Activated naive CD8-positive, alpha-beta T cell treated with anti-CD3 and anti-CD28 coated beads, Interleukin-2, amount 10 ng/mL, durations not matched to agents 7 days and 5 days (primary cell): ENCODE measurements at places on chromosomes 4 and X. TPM values are rescaled to one million over a fixed set of nuclear protein-coding genes. Genes with fewer than 3 reads are reported as not detected.

The ADGRG4 gene
- total RNA-seq, result not detected

The S100P gene
- 1.5 TPM for total RNA-seq

The VCX gene
- total RNA-seq, result not detected

The GRK4 gene
- 3.4 TPM for total RNA-seq

DNA sequence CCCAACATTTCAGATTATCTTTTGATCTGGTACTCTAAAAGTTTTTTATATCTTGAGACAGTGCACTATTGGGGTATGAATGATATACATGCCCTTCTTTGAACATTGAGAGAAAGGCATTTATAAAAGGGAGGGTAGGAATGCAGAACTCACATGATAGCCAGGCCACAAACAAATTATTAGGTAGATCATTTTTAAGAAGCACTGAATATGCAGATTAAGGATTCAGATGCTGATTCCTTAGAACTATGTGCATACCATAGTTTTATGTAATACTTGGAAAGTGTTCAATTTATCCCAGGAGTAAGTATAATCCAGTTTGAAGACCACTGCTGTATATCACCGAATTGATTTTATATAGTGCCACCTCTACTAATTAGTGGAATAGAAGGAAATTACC, 18.6 kb downstream of the CEP135 start:
- no peak overlapping the region for H3K4me3 ChIP-seq
- H3K27ac ChIP-seq, result no peak overlapping the region

GRCh38 chr4:36358173-36358572, 76.8 kb downstream of the DTHD1 start:
- H3K27ac ChIP-seq, result no peak overlapping the region
- peaks cover 3% of the 10 kb centered on the region for H3K27me3 ChIP-seq
- DNase-seq, result no peak
- H3K36me3 ChIP-seq, result peaks cover 2% of the 10 kb centered on the region

DNA sequence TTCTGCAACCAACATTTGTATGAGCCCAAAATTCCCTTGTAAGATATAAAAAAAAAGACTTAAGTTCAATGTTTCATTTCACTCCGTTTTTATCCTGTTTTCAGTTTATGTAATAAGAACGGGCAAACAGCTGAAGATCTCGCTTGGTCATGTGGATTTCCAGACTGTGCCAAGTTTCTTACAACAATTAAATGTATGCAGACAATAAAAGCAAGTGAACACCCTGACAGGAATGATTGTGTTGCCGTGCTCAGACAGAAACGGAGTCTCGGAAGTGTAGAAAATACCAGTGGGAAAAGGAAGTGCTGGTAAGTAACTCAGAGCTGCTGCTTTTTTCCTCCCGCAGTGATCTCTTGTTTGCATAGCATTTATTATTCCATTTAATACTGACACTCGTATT, 2.8 kb downstream of the ANKRD37 start:
- peaks cover 36% of the 10 kb centered on the region for H3K36me3 ChIP-seq
- H3K4me1 ChIP-seq, result peaks cover 30% of the 10 kb centered on the region
- H3K4me3 ChIP-seq, result peak overlapping the region; percentile 28
- DNase-seq, result no peak

- no peaks in the 10 kb centered on the region for H3K27me3 ChIP-seq
- no peak overlapping the region for H3K4me3 ChIP-seq
- no peak for DNase-seq
Observed at GRCh38 chrX:133661962-133662839, 246.9 kb upstream of the GPC4 start.

DNA sequence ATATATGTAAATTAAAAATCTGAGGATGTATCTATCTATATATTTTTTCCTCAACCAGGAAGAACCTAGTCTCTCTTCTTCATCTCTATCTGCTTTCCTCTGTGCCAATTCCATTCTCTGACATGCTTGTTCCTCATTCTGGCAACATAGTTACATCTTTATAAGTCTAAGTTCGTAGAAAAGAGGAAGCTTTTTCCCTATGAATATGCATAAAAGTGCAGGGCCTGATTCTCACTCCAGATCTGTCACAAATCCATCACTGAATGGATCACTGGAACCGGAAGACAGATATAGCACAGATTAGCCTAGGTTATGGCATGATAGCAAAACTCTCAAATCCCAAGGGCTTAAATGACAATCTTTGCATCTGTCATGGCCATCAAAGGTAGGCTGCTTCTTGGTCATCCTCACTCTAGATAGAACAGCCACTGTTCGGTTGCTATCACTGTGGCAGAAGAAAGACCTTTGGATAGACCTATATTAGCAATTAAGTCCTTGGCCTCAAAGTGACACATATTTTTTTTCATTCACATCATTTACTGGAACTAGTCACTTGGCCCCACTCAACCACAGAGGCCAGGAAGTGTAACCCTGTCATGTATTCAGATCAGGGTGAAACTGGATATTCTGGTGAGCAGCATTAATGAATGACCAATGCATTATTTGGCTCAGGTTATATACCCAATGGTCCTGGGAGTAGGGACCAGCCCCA, 22.2 kb downstream of the DTHD1 start:
- H3K4me1 ChIP-seq, result peaks cover 14% of the 10 kb centered on the region
- no peak overlapping the region for H3K4me3 ChIP-seq
- H3K27ac ChIP-seq, result peak overlapping the region; percentile 19
- peaks cover 13% of the 10 kb centered on the region for H3K36me3 ChIP-seq
- no peak for DNase-seq

GRCh38 chr4:85805891-85806290, 330.9 kb downstream of the ARHGAP24 start:
- H3K36me3 ChIP-seq, result no peaks in the 10 kb centered on the region
- DNase-seq, result no peak
- no peak overlapping the region for H3K27ac ChIP-seq
- no peaks in the 10 kb centered on the region for H3K4me1 ChIP-seq
- no peaks in the 10 kb centered on the region for H3K27me3 ChIP-seq

GRCh38 chr4:23934915-23935314, 45.1 kb upstream of the PPARGC1A start:
- no peaks in the 10 kb centered on the region for H3K36me3 ChIP-seq
- no peaks in the 10 kb centered on the region for H3K4me1 ChIP-seq
- H3K27me3 ChIP-seq, result no peaks in the 10 kb centered on the region
- no peak overlapping the region for H3K4me3 ChIP-seq
- no peak overlapping the region for H3K27ac ChIP-seq

- H3K27ac ChIP-seq, result no peak overlapping the region
- no peak overlapping the region for H3K4me3 ChIP-seq
- no peaks in the 10 kb centered on the region for H3K4me1 ChIP-seq
- no peak for DNase-seq
Observed at GRCh38 chr4:161522031-161522430, 641.8 kb downstream of the FSTL5 start.

GRCh38 chr4:16969696-16970135, 71.3 kb upstream of the LDB2 start:
- no peaks in the 10 kb centered on the region for H3K27me3 ChIP-seq
- no peak overlapping the region for H3K27ac ChIP-seq
- no peaks in the 10 kb centered on the region for H3K36me3 ChIP-seq
- H3K4me1 ChIP-seq, result no peaks in the 10 kb centered on the region
- no peak for DNase-seq

- H3K27me3 ChIP-seq, result no peaks in the 10 kb centered on the region
- H3K27ac ChIP-seq, result no peak overlapping the region
- no peaks in the 10 kb centered on the region for H3K4me1 ChIP-seq
- H3K4me3 ChIP-seq, result no peak overlapping the region
- no peak for DNase-seq
Observed at GRCh38 chrX:110665223-110666002, 130.2 kb downstream of the CHRDL1 start.

- H3K27ac ChIP-seq, result no peak overlapping the region
- H3K36me3 ChIP-seq, result no peaks in the 10 kb centered on the region
- H3K4me3 ChIP-seq, result no peak overlapping the region
- peaks cover 6% of the 10 kb centered on the region for H3K27me3 ChIP-seq
- DNase-seq, result no peak
Observed at GRCh38 chr4:6071959-6072720, 53.9 kb upstream of the C4orf50 start.

DNA sequence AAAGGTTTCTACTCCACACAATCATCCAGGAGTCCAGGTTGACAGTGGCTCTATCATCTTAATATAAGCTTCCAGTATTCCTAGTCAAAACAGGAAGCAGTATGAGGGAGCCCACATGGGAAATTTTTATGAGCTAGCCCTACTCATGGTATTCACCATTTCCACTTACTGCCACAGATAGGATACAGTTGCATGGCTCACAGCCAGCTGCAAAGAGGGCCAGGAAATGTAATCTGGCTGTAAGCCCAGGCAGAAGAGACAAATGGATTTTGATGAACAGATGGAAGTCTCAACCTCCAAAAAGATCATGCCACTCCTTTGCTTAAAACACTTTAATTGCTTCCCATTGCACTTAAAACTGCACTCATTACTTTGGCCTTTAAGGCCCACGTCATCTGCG, 150.6 kb downstream of the ADAMTS3 start:
- H3K36me3 ChIP-seq, result no peaks in the 10 kb centered on the region
- no peak overlapping the region for H3K4me3 ChIP-seq
- no peak for DNase-seq
- no peak overlapping the region for H3K27ac ChIP-seq

DNA sequence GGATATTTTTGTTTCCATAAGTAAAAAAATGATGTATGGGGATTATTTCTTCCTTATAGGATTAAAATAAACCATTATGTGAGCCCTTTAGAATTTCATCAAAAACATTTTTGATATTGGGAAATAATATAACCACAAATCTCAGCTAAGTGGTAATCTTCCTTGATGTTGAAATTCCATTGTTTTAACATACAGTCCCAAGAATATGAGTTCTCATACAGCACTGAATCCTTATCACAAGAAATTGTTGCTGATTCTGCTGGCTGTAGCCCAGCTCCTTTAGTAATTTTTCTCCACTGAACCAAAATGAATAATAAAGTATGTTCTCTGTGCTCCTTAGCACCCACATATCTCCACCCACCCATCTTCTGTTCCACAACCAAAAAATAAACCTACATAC, 41.9 kb upstream of the FAM47B start:
- H3K4me3 ChIP-seq, result no peak overlapping the region
- no peaks in the 10 kb centered on the region for H3K36me3 ChIP-seq
- DNase-seq, result no peak
- no peaks in the 10 kb centered on the region for H3K27me3 ChIP-seq
